ENCODE measurements at places on chromosomes 2 and 18. TPM values are rescaled to one million over a fixed set of nuclear protein-coding genes. Genes with fewer than 3 reads are reported as not detected.

The FAM228A gene
- total RNA-seq, result 0.16 TPM

The CXCR2 gene
- total RNA-seq, result 0.89 TPM

The CFAP221 gene
- total RNA-seq, result 0.67 TPM

The ATP6V1C2 gene
- total RNA-seq, result 1.6 TPM

The ZFP36L2 gene
- 45.0 TPM for total RNA-seq

The GNAL gene
- 5.1 TPM for total RNA-seq

The GALNT13 gene
- not detected for total RNA-seq

The CYTIP gene
- 1.1 TPM for total RNA-seq

The CDH19 gene
- total RNA-seq, result 18.4 TPM

The KLHL29 gene
- 0.65 TPM for total RNA-seq

The NUP35 gene
- 9.6 TPM for total RNA-seq

The VIL1 gene
- not detected for total RNA-seq

The DLGAP1 gene
- 0.08 TPM for total RNA-seq

The NGEF gene
- not detected for total RNA-seq

The MAL gene
- total RNA-seq, result 5.5 TPM

The ZSCAN30 gene
- 12.0 TPM for total RNA-seq

The ASB18 gene
- 4.5 TPM for total RNA-seq

The SLC25A12 gene
- total RNA-seq, result 107 TPM

The RIT2 gene
- total RNA-seq, result not detected

The FAM161A gene
- 0.78 TPM for total RNA-seq

The GALNT5 gene
- 0.16 TPM for total RNA-seq
